Activated CD8-positive, alpha-beta T cell treated with anti-CD3 and anti-CD28 coated beads, Interleukin-2, amount 10 ng/mL, durations not matched to agents 7 days and 5 days (primary cell): ENCODE measurements at places on chromosomes 2 and 18.

DNA sequence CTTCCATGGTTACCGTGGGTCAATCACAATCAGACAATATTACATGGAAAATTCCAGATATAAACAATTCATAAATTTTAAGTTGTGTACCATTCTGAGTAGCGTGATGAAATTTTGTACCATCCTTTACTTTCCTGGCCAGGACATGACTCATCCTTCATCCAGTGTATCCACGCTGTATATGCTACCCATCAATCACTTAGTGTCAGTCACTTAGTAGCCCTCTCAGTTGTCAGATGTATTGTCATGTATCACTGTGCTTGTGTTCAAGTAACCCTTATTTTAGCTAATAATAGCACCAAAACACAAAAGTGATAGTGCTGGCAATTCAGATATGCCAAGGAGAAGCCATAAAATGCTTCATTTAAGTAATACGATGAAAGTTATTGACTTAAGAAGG lies 282.6 kb downstream of the CPS1 start:
- DNase-seq = no peak

GRCh38 chr2:219536425-219536824 lies 7.2 kb downstream of the CHPF start:
- DNase-seq = no peak

GRCh38 chr2:105600602-105600948 lies 144.1 kb upstream of the NCK2 start:
- no peak for DNase-seq

DNA sequence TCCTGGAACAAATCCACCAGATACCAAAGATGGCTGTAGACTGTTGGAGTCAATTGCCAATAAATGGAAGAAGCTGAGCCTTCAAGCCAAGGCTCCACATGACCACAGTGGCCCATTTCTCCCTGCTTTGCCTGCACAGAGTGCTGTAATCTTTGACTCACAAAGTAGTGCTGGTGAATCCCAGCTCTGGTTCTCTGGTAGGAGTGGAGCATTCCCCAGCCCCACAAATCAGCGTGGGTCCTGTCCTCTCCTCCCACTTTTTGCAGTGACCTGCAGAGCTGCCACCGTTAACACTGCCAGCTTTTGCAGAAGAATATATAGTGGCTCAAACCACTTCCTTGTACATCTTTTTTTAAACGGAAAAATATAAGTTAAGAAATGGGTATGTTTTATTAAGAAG lies 93.9 kb downstream of the MGAT5 start:
- no peak for DNase-seq
